ENCODE measurements at places on chromosomes 5 and 9. TPM values are rescaled to one million over a fixed set of nuclear protein-coding genes. Genes with fewer than 3 reads are reported as not detected.

- H3K27ac ChIP-seq = no peak overlapping the region
- peaks cover 10% of the 10 kb centered on the region for H3K4me1 ChIP-seq
- no peak overlapping the region for H3K4me3 ChIP-seq
- no peaks in the 10 kb centered on the region for H3K36me3 ChIP-seq
Measured at GRCh38 chr5:126335886-126336285, 87.3 kb upstream of the GRAMD2B start.

GRCh38 chr5:159507661-159508060 lies 177.4 kb upstream of the IL12B start:
- no peak overlapping the region for H3K27ac ChIP-seq
- no peaks in the 10 kb centered on the region for H3K27me3 ChIP-seq
- H3K4me1 ChIP-seq = peaks cover 55% of the 10 kb centered on the region
- H3K4me3 ChIP-seq = no peak overlapping the region

DNA sequence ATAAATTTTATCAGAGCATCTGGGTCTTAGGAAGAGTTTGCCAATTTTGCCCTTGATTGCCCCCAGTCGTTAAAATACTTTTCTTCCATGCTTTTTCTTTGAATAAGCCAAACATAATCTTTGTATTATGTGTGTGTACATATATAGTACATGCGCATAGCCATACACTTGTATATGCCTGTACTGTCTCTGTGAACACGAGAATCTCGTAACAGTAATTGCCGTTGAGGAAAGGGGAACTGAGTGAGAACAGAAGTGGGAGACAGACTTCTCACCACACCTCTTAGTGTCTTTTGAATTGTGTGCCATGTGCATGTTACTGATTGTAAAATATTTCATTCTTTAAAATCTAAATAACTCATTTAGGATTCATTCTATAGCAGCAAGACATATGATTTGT lies 79.6 kb upstream of the GRHPR start:
- H3K36me3 ChIP-seq = no peaks in the 10 kb centered on the region
- DNase-seq = no peak
- H3K27ac ChIP-seq = no peak overlapping the region
- H3K4me3 ChIP-seq = no peak overlapping the region

- H3K27ac ChIP-seq = no peak overlapping the region
- H3K36me3 ChIP-seq = no peaks in the 10 kb centered on the region
- DNase-seq = no peak
- peaks cover 18% of the 10 kb centered on the region for H3K27me3 ChIP-seq
Measured at GRCh38 chr5:152456815-152457443, 51.9 kb upstream of the NMUR2 start.

DNA sequence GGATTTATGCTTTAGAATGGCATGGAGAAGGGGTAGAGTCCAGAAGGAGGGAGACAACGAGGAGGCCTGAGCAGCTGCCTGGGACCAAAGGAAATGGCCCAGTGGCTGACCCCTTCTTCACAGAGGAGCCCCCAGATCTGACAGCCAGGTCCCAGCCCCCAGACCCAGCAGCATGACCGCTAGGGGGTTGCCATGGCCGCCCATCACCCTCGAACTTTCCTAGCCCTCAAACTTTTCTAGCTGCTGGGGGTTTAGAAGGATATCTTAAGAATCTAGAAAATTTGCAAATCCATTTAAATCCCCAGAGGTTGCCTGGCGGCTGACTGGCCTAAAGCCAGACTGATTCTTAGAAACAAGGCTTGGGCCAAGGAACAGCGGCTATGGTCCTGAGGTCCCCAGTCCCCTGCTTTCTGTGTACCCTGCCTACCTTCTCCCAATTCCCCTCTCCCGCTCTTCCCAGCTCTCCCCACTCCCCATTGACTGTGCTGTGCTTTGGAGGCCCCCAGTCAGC lies 972 bp downstream of the PDGFRB start:
- no peak overlapping the region for H3K4me3 ChIP-seq
- DNase-seq = no peak
- no peaks in the 10 kb centered on the region for H3K27me3 ChIP-seq

DNA sequence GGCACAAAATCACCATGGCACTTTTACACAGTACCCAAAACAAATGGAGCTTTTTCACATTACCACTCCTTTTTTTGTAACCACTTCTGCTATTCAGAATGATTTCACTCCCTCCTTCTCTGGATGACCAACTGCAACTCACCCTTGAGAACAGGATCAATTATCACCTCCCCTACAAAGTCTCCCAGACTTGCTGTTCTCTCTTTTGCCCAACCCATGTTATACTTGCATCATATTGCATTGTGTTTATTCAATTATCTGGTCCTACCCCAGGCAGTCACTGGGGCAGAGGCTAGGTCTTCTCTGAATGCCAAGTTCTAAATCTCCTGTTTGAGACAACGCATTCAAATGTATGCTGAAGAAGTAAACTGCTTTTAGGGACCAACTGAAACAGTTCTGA lies 96.0 kb downstream of the GPR21 start:
- no peaks in the 10 kb centered on the region for H3K27me3 ChIP-seq
- H3K4me1 ChIP-seq = no peaks in the 10 kb centered on the region
- H3K4me3 ChIP-seq = no peak overlapping the region
- no peaks in the 10 kb centered on the region for H3K36me3 ChIP-seq

DNA sequence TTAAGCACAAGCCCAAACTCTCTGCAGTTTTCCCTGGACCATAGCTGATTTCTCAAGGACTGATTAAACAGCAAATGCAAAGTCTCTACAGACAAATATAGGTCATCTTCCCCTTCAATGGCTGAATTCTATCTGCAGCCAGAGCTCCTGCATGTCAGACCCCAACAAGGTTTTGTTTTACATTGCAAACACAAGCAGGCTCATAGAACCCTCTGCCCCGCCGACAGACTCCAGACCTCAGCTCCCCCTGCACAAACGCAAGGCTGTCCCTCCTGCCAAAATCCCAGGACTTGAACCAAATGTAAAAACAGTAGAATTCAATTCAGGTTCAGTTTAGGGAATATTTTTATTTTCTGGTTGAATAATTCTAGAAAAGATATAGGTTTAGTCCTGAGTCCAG lies 526.7 kb upstream of the TRPC7 start:
- H3K27me3 ChIP-seq = no peaks in the 10 kb centered on the region
- DNase-seq = no peak
- H3K36me3 ChIP-seq = no peaks in the 10 kb centered on the region
- no peaks in the 10 kb centered on the region for H3K4me1 ChIP-seq
- H3K4me3 ChIP-seq = no peak overlapping the region
- no peak overlapping the region for H3K27ac ChIP-seq

GRCh38 chr9:109912726-109913460 lies 132.9 kb downstream of the PALM2AKAP2 start:
- H3K36me3 ChIP-seq = no peaks in the 10 kb centered on the region
- no peaks in the 10 kb centered on the region for H3K27me3 ChIP-seq

DNA sequence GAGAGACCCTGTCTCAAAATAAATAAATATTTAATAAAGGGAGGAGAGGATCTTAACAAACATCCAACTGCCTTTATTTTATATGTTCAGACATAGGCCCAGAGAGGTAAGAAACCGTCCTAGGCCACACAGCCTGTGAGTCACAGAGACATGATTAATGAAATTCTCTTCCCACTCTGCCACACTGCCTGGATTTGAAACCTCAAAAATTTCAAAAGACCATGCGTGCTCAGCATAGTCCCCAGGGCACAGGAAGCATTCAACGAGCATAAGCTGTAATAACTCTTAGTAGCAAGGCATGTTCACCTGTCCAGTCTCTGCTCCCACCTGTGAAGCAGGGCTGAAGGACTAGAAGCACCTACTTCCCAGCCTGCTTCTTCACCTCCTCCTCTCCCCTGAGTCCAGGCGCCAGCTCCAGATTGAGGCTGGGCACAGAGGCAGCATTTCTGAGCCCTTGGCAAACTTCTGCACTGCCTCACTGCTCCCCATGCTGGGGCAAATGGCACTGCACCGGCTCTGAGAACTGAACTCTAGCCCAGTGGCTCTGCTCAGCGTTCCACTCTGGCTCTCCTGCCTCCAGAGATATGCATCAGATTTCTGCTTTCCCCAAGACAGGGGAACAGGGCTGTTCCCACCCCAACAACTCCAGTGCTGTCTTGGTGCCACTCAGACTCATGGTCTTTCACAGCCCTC lies 1.1 kb downstream of the FAT2 start:
- H3K4me1 ChIP-seq = no peaks in the 10 kb centered on the region
- H3K4me3 ChIP-seq = no peak overlapping the region
- no peak overlapping the region for H3K27ac ChIP-seq
- peak; percentile 42 for DNase-seq
- H3K27me3 ChIP-seq = no peaks in the 10 kb centered on the region
- H3K36me3 ChIP-seq = no peaks in the 10 kb centered on the region

DNA sequence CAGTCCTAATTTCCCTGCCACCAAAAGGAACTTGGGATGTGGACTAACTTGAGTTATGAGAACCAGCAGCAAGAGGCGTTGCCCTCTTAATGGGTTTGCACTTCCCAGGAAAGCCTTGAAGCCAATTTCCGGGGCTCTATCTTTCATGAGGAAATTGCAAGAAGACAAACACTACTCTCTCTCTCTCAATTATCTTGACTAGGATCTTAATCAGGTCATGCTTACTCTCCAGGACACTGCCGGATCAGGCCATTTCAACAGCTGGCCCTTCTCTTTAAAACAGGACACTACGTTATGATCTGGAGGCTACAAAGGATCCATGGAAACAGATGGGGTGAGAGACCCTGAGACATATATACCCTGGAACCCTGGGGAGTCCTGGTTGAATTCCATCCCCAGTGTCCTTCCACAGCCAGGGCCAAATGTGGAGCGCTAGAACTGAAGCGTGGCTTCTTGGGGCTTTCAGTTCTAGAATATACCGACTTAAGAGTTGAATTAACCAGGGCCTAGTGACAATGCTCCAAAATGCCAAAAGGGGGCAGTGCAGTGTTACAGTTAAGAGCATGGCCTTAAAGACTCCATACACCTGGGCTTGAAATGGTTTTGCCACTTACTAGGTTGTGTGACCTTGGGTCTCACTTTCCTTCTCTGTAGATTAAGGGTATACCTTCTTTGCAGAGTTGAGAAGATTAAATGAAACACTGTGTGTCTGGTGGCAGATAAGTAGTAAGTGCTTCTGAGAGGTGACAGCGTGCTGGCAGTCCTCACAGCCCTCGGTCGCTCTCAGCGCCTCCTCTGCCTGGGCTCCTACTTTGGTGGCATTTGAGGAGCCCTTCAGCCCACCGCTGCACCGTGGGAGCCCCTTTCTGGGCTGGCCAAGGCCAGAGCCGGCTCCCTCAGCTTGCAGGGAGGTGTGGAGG lies 21.1 kb downstream of the FAM219A start:
- no peak overlapping the region for H3K27ac ChIP-seq
- peak; percentile 79 for DNase-seq
- H3K27me3 ChIP-seq = no peaks in the 10 kb centered on the region
- no peak overlapping the region for H3K4me3 ChIP-seq
- peaks cover 7% of the 10 kb centered on the region for H3K4me1 ChIP-seq

DNA sequence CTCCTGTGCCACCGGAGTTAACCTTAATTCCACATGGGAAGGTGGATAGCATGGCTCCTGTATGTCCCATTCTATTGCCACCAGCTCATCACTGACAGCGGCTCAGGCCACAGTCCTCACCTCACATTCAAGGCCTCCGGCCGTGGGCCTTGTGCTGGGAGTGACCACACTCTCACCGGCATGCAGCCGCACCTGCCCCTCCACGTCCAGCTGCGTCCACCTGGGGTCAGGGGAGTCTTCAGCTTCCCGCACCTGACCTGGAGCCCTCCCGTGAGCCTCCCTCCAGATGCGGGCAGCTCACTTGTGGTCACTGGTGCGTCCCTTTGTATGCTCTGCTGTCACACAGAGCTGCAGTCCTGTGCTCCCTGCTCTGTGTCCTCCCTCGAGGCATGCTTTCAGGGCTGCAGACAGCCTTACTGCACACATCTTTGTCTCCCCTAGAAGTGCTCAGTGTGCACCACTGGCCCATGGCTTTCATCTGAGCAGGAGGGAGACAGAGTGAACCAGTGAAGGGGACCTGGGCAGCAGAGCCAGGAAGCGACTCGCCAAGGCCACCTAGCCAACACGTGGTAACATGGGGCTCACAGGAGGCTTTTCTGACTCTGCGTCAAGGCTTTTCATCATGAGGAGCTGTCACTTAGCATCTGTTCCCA lies 210.1 kb downstream of the ERCC6L2 start:
- no peak overlapping the region for H3K4me3 ChIP-seq
- no peak overlapping the region for H3K27ac ChIP-seq
- H3K27me3 ChIP-seq = 0 out of 2 replicates have a peak, but pooled peaks cover 15% of the 10 kb centered on the region
- peaks cover 11% of the 10 kb centered on the region for H3K4me1 ChIP-seq
- H3K36me3 ChIP-seq = no peaks in the 10 kb centered on the region

GRCh38 chr5:54868511-54869483 lies 116.6 kb downstream of the ESM1 start:
- H3K4me1 ChIP-seq = no peaks in the 10 kb centered on the region
- H3K27ac ChIP-seq = no peak overlapping the region
- no peak overlapping the region for H3K4me3 ChIP-seq
- peaks cover 17% of the 10 kb centered on the region for H3K27me3 ChIP-seq

- H3K27ac ChIP-seq = no peak overlapping the region
- H3K4me3 ChIP-seq = no peak overlapping the region
- H3K4me1 ChIP-seq = peaks cover 15% of the 10 kb centered on the region
- H3K27me3 ChIP-seq = no peaks in the 10 kb centered on the region
- peak; percentile 56 for DNase-seq
Measured at GRCh38 chr5:132704875-132705274, 31.1 kb downstream of the IL4 start.

GRCh38 chr5:106017243-106017857 lies 1653.4 kb downstream of the EFNA5 start:
- peaks cover 10% of the 10 kb centered on the region for H3K4me1 ChIP-seq
- no peaks in the 10 kb centered on the region for H3K36me3 ChIP-seq
- DNase-seq = no peak
- H3K27me3 ChIP-seq = no peaks in the 10 kb centered on the region

DNA sequence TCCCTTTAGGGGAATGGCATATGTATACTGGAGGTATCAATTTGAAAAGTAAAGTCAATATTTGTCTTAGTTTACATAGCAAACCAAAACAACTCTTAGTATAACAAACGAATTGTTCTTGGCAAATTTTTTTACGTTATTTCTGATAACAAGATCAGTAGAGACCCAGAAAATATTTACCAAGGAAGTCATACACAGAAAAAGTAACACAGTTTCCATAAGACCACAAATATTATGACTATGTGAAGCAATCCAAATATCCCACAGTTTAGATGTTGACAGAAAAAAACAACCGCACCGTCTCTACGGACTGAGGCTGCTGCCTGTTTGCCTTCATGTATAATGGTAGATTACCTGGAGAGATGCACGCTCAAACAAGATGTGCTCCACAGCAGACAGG lies 46.5 kb upstream of the DAPK1 start:
- DNase-seq = no peak
- no peaks in the 10 kb centered on the region for H3K36me3 ChIP-seq
- H3K4me1 ChIP-seq = no peaks in the 10 kb centered on the region

- no peak for DNase-seq
- no peak overlapping the region for H3K27ac ChIP-seq
- H3K4me3 ChIP-seq = no peak overlapping the region
Measured at GRCh38 chr9:113564498-113565237, 101.1 kb downstream of the RGS3 start.

- no peak overlapping the region for H3K27ac ChIP-seq
- H3K27me3 ChIP-seq = 0 out of 2 replicates have a peak, but pooled peaks cover 8% of the 10 kb centered on the region
- 0 out of 2 replicates have a peak overlapping the region, but pooled peaks have one; percentile 2 for H3K4me3 ChIP-seq
- no peaks in the 10 kb centered on the region for H3K4me1 ChIP-seq
- no peaks in the 10 kb centered on the region for H3K36me3 ChIP-seq
Measured at GRCh38 chr5:1010181-1010510, 1.5 kb downstream of the NKD2 start.

GRCh38 chr5:113218906-113219517 lies 215.8 kb downstream of the TSSK1B start:
- H3K27me3 ChIP-seq = no peaks in the 10 kb centered on the region
- DNase-seq = no peak
- H3K36me3 ChIP-seq = no peaks in the 10 kb centered on the region
- no peak overlapping the region for H3K4me3 ChIP-seq

The MOB3B gene
- 2.6 TPM for total RNA-seq

The DRD1 gene
- not detected for total RNA-seq

The SYK gene
- total RNA-seq = 14.6 TPM

The SPOCK1 gene
- total RNA-seq = 8.2 TPM

The DBH gene
- total RNA-seq = not detected

The CCL28 gene
- total RNA-seq = 8.1 TPM
